ENCODE measurements at places on chromosomes 12 and 14.

GRCh38 chr12:89980236-89980635 is 271.6 kb upstream of the ATP2B1 start:
- no peak for DNase-seq

GRCh38 chr14:90388437-90388836 is 8.4 kb upstream of the CALM1 start:
- DNase-seq: no peak

- no peak for DNase-seq
Measured at GRCh38 chr12:123799227-123799626, 37.1 kb downstream of the DNAH10 start.

GRCh38 chr12:93569301-93569655 is 3.2 kb upstream of the SOCS2 start:
- no peak for DNase-seq

DNA sequence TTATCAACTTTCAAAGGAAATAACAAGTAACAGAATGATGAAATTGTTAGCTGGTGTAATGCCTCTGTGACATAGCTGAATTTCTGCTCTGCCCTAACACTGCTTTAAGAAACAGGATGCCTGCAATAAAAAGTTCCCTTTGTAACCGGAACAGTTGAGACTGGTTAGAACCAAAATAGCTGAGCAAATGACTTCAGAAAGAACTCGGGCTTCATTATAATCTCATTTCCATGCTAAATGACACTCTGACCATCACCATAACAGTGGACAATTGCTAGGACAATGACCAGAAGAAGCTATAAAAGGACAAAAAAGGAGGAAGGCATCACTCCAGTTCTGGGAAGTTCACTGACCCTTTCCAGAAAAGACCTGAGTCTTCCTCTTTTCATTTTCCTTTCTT is 23.5 kb upstream of the PYGL start:
- DNase-seq: no peak

- no peak for DNase-seq
Measured at GRCh38 chr12:118107011-118107410, 3.2 kb upstream of the VSIG10 start.

- DNase-seq: no peak
Measured at GRCh38 chr14:37977481-37977880, 230.2 kb upstream of the SSTR1 start.

DNA sequence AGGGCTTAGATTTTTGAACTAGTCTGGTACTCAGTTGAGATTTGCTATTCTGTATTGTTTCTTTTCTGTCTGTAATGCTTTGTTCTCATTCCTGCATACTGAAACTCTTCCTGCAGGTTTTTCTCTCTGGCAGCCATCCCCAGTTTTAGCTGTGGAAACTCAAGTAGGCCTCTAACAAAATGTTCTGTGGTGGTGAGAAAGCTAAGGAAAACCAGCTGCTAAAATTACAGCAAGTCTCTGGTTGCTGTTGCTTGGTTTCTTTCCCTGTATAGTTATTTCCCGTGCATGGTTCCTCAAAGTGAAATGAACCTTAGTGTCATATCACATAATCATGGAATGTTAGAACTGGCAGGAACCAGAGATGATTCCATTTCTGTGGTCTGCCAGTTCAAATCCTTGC is 442.5 kb downstream of the NRXN3 start:
- no peak for DNase-seq

DNA sequence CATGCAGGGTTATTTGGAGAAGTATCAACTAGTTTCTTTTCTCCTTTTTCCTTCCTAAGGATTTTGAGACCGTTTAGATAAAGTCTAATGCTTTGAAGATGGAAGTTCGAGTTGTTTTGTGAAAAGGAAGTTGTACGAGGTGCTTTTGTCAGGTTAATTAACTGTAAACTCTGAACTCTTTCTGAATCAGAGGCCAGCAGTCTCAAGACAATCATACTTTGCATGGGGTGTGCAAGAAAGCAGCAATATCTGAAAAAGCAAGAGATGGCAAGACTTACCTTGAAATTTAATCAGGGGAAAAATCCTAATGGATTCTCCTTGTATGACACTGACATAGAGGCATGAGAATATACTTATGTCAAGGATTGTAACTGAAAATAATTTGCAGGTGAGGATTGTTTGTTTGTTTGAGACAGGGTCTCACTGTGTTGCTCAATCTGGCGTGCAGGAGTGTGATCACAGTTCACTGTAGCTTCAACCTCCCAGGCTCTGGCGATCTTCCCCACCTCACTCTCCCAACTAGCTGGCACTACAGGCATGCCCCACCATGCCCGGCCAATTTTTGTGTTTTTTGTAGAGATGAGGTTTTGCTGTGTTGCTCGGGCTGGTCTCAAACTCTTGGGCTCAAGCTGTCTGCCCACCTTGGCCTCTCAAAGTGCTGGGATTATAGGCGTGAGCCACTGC is 170.2 kb upstream of the HMGA2 start:
- no peak for DNase-seq

GRCh38 chr12:97567619-97568110 is 105.1 kb downstream of the RMST start:
- no peak for DNase-seq

GRCh38 chr12:121603581-121603980 is 22.7 kb upstream of the ORAI1 start:
- no peak for DNase-seq

- no peak for DNase-seq
Measured at GRCh38 chr14:69346710-69347109, 51.4 kb downstream of the ERH start.

DNA sequence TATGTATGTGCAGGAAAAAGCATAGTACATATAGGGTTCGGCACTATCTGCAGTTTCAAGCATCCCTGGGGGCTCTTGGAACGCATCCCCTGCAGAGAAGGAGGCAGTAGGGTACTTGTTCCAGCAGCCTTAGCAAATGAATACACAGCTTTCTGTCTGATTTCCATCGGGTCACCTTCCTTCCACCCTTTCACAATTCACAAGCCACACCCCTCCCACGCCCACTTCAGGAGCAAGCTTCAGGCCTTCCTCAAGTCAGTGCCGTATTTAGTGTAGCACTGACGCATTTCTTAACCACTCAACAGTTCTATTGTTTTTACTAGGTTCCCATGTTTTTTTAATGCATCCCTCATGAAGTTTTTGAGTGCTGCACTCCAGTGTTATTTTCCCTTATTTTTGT is 64.2 kb downstream of the CLMN start:
- no peak for DNase-seq

- DNase-seq: no peak
Measured at GRCh38 chr14:36585100-36585499, 2.7 kb upstream of the NKX2-8 start.

GRCh38 chr14:30333934-30334333 is 225.0 kb upstream of the G2E3 start:
- no peak for DNase-seq

- no peak for DNase-seq
Measured at GRCh38 chr12:80381121-80381520, 62.9 kb upstream of the PTPRQ start.

GRCh38 chr12:106910202-106910601 is 45.5 kb upstream of the TMEM263 start:
- DNase-seq: no peak

- no peak for DNase-seq
Measured at GRCh38 chr14:91870890-91871289, 3.6 kb upstream of the TC2N start.

- peak; percentile 36 for DNase-seq
Measured at GRCh38 chr12:119060847-119061796, 79.8 kb downstream of the SRRM4 start.

- DNase-seq: no peak
Measured at GRCh38 chr12:25052914-25053211, 104.0 kb upstream of the BCAT1 start.

DNA sequence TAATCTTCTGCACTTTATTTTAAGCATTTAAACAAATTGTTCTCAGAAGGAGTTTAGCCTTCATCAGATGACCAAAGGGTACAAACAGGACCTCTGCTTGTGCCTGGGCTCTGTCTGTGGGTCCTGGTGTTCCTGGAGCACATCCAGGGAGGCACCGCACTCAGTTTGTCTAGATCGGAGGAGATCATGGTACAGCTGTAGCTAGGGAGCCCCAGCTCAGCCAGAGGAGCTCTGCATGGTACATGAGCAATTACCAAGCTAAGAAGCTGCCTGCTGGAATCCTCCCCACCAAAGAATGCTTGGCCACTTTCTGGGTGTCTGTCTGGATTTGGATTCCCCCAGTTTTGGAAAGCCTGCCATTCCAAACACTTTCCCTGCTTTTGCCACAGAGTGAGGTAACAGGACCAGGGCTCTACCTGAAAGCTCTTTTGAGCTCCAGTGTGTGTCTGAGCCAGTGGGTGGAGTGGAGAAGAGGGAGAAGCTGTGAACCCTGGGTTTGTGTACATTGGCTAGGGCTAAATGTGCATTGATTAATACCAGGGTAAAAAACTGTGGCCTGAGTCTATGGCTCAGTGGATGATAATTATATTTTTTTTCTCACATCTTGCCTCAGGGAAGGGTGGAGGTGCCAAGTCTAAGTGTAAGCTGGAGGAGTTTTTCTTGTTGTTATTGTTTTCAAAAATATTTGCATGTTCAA is 163.7 kb upstream of the IGF1 start:
- no peak for DNase-seq

DNA sequence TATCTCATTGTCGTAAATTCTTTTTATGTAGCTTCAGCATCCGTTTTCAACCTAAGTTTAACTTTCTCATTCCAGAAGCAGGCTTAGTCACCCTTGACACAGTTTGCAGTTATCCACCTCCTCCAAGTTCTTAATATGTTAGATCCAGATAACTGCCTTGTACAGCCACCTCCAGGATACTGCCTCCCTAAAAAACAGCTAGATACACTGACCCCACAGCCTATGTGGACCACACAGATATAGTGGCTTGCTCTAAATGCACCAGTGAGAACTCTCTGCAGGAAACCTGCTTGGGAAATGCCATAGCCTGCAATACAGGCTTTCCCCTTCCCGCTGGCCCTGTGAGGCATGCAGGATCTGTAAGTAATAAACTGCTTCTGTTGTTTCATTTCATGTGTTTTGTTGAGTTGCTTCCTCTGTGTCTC is 11.1 kb upstream of the RTL1 start:
- DNase-seq: no peak

Data from left hindlimb (tissue), 1 donor.